SHP77 treated with DMSO at 0.1 percent for 48 hours (cell line): ENCODE measurements at places on chromosomes 12 and 14.
A peak's percentile ranks its signal among the peaks of the same experiment; 100 is the strongest.

GRCh38 chr12:105480162-105480561, 149.7 kb downstream of the C12orf75 start:
- no peak for DNase-seq

DNA sequence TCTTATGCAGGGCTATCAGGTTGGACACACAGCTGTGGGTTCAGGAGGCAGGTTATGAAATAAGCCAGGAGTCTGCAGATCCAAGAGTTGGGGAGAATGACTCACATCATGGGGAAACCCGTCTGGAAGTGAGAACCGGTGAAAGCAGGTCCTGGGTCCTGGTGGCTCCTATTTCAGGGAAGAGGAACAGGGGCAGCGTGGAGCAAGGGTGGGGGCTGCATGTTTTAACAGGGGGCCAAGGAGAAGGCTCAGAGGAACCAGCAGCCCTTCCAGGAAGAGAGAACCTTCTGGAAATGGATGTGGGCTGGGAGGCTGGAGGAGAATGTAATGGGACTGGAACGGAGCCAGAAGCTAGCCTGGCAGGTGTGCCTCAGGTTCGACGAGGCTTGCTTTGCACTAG, 7.8 kb upstream of the KRT74 start:
- no peak for DNase-seq

DNA sequence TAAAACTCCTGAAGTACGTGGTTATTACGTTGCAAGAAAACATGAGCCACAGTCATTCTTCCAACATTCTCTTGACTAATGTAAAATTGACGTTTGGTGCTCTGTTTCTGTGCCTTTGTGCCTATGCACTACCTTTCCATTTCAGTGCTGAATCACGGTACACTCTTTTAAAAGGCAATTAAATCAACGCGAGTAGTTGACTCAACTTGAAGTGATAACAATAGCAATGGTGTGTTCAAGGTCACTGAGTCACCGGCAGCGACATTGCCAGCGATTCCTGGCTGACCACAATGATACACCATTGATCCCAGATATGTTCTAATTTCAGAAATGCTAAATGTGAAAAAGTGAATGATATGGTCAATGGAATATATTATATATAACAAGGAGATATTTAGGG, 17.8 kb downstream of the AK7 start:
- DNase-seq: no peak

- no peak for DNase-seq
Measured at GRCh38 chr14:91424813-91425530, 7.4 kb upstream of the CCDC88C start.

DNA sequence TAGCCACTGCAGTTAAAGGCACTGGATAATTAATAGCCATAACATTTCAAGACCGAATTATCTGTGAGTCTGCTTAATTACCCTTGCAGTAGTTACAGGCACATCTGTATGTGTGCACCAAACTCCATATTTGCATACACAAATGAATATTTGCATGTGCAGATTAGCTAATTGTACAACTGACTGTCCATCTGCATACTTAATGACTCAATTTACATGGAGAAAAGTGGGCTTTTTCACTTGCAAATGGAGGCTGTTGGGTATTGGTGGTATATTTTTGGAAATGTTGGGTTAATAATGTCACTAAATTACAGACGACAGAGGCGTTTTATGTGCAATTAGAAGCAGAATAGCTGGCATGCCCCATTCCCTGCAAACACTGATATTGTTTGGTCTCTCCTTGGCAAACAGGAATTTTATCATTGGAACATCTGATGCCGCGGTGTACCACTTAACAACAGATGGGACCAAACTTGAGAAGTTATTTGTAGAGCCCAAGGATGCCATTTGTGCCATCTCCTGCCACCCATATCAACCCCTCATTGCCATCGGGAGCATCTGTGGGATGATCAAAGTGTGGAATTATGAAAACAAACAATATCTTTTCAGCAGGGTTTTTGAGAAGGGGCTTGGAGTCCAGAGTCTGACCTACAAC, 39.6 kb downstream of the CFAP251 start:
- no peak for DNase-seq

DNA sequence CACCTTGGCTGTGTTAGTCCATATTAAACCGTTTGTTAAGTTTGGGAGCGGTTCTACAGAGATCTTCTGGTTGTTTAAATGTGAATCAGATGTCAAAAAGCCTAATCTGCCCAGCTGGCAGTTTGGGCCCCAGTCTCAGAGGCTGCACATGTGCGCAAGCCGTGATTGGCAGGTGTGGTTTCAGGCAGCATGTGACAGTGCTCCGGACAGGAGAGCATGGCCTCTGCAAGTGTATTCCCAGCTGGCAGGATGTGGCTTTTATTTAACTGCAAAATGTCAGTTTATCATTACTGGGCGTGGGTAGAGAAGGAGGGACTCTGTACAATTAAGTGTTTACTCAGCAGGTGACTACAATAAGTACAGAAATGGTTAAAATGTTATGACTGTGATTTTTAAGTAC, 77.5 kb downstream of the PELI2 start:
- DNase-seq: peak; percentile 88

DNA sequence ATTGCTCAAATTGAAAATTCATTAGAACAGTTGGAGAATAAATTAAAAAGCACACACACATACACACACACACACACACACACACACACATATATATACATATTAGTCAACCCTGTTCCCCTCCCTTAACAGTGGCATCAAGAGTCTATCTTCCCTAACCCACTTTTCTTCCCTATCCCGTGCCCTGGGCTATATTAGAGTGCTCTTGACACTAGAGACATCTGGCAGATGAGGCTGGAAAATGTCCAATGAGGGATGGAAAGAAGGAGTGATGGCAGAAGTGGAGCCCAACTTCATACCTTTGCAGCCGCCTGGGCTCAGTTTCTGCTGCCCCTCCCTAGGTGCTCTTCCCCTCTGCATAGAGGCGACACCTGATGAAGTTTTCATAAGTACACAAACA, 172.4 kb upstream of the NUDT4 start:
- DNase-seq: no peak

DNA sequence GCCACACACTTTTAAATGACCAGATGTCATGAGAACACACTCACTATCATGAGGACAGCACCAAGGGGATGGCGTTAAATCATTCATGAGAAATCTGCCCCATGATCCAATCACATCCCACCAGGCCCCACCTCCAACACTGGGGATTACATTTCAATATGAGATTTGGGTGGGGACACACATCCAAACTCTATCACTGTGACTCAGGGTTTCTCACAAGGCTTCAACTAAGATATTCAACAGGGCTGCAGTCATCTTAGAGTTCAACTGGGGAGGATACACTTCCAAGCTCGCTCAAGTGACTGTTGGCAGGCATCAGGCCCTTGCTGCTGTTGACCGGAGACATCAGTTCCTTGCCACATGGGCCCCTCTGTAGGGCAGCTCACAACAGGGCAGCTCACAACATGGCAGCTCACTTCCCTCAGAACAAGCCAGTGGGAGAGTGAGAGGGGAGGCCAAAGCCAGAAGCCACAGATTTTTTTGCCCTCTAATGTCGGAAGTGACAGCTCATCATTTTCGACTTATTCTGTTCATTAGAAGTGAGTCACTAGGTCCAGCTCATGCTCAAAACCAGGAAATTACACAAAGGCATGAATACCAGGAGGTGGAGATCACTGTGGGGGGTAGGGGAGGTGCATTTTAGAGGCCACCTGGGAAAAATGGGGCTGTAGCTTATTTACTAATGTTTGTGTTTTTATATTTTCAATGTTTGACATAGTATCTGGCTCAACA, 50.8 kb upstream of the PTHLH start:
- no peak for DNase-seq

GRCh38 chr12:123529686-123530085, 3.8 kb downstream of the RILPL1 start:
- DNase-seq: no peak

DNA sequence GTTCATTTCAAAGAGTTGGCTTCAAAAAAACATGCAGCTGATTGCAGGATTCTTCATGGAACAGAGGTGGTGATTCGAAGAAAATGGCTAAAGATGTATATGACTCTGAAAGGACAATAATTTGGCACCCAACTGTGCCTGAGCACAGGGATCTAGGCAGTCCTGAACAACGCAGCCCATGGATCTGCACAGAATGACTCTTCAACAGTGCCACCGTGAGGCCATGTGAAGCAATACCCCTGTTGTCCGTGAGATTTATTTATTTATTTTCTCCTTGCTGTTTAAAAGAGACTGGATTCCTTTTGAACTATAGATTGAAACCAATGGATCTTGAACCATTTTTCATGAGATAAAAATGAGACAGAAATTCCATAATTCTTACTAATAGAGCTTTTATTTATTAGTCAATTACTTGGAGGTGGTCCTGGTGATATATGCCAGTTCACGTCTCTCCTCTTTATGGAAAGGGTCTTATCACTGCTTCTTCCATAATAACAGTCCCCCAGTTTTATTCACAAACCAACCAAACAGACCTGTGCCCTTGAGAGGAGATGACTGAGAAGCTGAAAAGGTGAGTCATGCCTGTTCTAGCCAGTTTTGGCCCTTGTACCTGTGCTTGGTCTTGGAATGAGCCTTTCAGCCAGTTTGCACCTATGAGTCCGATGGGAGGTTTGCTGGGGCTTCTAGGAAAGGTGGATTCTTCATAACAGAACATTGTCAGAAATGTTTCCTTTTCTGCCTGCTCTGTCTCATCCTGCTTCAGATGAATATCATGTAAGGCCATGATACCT, 1598.3 kb downstream of the AACS start:
- DNase-seq: no peak

GRCh38 chr14:81516986-81517797, 16.5 kb downstream of the SEL1L start:
- DNase-seq: no peak
